HCT116 (cell line): ENCODE measurements at places on chromosomes 16 and 17.
A peak's percentile ranks its signal among the peaks of the same experiment; 100 is the strongest.

DNA sequence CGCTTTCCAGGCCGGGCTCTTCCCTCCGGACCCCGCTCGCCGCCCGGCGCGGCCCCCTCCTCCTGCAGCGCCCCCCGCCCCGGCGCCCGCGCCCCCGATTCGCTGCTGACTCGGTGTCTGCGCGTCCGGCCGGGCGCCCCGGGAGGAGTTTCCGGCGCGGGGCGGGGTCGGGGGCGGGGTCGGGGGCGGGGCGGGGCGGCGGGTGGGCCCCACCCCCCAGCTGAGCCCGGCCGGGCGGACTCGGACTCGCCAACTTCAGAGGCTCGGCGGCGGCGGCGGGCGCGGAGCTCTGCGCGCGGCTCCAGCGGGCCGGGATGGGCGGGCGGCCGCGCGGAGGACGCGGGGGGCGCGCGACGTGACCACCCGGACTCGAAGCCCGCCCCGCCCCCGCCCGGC is at the start of gene METRNL:
TSS of gene METRNL (plus strand) at position 258 of the 396 bp plus-strand sequence. CDS start 207 bp downstream, outside the sequence.
- DNase-seq: no peak

GRCh38 chr17:14946481-14946880 is 318.6 kb downstream of the PMP22 start:
- no peak for DNase-seq

GRCh38 chr17:55273579-55274354 is 9.0 kb downstream of the HLF start:
- no peak for DNase-seq

DNA sequence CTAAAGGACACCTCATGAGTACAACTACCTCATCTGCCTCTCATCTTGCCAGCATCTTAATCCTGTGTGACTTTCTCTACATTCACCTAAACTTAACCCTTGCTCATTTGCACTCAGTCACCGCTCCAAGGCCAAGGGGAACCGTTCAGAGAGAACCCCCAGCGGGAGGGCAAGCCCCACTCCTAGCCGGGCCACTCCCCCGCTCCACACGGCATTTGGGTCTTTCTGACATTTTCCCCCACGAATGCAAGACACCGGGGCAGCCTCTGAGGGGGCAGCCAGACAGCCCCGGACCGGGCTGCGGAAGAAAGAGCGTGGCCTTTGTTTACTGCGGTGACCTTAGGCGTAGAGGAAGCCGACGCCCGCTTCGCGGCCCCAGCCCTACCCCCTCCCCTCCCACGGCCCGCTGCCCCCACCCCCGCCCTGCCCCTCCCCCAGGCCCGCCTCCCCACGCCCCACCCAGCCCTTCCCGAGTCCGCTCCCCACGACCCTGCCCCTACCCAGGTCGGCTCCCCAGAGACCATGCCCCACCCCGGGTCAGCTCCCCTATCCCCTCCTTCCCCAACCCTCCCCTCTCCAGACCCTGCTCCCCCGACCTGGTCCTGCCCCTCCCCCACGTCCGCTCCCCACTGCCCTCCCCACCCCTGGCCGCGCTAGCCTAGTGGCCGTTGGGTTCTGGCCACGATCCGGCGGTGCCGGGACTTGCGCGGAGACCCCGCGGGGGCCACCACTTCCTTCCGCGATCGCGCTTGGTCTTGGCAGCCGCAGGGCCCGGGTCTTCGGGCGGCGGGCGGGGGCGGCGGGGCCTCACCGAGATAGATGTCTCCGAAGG is 789 bp downstream of the CSNK1D start:
- no peak for DNase-seq

GRCh38 chr17:22441776-22442175 is 749.5 kb downstream of the KCNJ18 start:
- DNase-seq: no peak

DNA sequence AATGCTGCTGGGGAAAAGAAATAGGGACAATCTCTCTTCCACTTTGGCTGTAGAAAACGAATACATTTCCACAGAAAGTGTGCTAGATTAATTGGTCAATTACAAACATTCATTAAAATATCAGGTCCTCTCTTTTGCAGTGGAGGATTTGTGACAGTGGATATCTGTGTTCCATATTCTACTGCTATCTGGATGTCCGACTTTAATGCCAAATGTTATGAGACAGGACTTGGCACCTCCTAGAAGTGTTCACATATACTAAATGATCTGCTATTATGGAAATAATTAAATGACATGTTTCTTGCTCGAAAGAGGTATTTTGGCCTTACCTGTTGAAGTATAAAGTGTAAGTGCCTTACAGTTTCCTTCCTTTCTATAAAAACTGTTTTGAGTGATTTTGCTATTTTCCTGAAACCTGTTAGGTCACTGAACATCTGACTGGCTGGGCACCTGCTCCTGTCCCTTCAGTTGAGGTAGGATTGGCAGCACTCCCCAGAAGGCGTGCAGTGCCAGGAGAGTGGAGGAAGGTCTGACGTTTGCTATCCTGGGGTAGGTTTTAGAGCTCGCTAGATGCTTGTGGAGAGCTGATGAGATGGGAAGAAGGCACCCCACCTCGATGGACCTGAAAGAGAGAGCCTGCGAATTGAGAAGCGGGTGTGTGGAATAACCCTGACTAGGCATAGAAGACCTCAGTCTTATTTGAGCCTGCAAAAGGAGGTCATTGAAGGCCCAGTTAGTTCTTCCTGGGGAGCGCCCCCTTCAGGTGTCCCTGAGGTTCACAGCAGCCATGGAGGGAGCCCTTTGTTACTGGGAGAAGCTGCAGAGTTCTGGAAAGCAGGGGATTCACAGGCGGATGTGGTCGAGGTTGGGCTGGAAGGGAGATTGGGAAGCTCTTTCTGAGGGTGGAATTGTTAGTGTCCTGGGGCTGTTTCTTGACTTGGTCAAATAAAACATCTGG is 159.4 kb upstream of the ZNF267 start:
- no peak for DNase-seq

GRCh38 chr16:75529959-75530358 is 5.9 kb downstream of the CHST5 start:
- no peak for DNase-seq

GRCh38 chr16:88810166-88810911 is 1.4 kb downstream of the APRT start:
- DNase-seq: no peak

DNA sequence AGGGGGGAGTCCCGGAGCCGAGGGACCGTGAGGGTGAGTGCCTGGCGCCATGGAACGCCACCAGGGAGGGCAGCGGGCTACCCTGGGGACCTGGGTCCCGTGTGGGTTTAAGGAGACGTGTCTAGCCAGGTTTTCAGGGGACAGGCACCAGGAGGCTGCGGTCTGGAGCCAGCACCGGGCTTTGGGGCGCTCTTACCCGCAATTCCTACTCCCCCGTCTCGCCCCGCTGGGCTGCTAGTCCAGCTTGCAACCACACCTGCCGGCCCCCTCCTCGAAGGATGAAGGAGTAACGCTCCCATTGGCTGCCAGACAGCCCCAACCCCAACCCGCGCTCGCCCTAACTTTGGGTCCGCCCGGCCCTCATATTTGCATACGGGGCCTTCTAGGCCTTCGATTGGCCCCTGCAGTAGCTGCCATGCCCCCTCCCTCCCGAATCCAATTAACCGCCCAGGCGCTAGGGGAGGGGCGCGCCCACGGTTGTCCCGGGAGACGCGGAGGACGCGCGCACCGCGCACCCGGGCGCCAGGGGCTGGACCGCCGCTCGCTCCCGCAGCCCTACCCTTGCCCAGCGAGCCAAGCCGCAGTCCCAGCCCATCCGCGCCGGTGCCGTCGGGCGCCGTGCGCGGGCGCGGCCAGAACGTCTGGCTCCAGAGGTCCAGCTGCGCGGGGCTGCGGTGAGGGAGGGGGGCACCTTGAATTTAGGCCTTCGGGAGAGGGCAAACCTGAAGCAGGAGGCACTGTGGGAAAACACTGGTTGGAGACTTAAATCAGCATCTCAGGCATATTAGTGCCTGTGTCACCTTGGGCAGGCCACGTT is at the start of gene TTLL6:
TSS of gene TTLL6 (minus strand) at position 456 of the 817 bp plus-strand sequence. CDS start at position 299, 157 bp downstream.
- peak; percentile 89 for DNase-seq

GRCh38 chr16:11580451-11581086 is 6.2 kb downstream of the LITAF start:
- no peak for DNase-seq

DNA sequence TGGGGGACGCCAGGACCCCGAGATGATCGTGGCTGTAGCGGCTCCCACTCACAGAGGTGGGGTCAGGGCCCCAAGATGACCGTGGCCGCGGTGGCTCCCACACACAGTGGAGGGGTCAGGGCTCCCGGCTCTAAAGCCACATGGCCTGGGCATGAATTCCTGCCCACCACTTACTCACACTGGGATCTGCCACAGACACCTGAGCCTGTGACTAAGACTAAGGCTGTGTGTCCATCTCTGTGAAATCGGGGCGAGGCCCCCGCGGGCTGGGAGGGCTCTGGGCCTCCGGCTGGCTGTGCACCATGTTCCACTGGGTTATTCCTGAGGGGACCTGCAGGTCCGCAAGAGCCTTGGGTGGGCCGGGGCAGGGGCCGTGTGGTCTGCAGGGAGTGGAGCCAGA is 18.5 kb downstream of the ZFPM1 start:
- DNase-seq: no peak

DNA sequence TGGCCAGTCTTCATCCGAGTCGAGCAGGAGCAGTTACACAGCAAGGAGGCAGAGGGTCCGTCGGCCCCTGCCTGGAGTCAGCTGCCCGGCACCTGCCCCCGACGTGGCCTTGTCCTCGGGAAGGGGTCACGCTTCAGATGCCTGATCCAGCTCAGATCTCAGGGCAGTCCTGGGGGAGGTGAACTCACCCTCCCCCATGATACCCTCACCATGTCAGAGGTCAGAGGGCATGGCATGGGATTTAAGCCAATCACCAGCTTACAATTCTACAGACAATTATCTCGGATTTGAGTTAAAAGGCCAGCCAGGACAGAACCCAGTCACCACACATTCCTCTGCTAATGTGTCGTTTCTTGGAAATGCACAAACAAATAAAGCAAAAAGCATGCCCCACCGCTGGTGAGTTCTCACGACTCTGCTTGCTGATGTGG is 211.3 kb downstream of the FOXL1 start:
- no peak for DNase-seq

DNA sequence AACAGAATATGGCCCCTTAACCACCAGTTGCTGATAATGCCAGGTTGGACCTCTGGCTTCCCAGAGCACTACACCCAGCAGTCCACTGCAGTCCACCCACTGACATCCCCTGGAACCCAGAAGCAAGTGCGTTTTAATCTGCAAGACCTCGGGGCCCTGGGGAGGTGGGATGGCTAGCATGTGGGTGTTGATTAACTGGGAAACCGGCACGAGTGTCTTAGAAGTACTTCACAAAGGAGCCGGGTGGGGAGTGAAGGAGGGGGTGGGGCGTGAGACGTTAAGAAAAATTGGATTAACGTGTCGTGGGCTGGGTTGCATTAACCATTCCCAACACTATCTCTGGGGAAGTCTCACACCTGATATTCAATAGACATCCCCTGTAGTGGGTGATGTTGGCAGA is 6.1 kb upstream of the HIC1 start:
- no peak for DNase-seq

- no peak for DNase-seq
Measured at GRCh38 chr17:67467500-67468455, 90.7 kb downstream of the PITPNC1 start.

DNA sequence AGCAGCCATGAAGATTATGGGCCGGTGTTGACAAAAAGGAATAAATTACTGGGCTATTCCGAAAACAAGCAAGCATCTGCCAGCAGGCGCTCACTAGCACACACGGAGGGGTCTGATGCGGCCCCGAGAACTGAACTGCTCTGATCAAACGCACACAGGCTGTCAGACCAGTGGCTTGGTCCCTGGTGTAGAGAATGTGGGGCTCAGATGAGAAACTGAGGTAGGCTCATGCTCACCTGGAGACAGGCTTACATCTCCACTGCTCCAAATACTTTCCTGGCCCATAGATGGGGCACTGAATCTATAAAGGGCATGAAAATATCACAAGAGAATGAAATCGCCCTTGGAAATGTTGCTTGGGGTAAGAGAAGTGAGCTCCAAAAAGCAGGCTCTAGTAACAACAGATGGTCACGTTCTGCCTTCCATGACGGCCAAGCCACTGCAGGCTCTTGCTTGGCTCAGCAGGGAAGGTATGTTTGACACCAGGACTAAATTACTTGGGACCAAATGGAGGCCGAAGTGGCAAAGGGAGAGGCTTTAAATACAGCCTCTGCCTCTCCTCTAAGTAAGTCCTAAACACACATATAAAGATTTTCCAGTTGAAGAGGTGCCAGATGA is 5.4 kb downstream of the ABR start:
- no peak for DNase-seq

- DNase-seq: no peak
Measured at GRCh38 chr17:45228763-45229539, 7.3 kb downstream of the FMNL1 start.
